ENCODE measurements at places on chromosomes 3 and 15.

DNA sequence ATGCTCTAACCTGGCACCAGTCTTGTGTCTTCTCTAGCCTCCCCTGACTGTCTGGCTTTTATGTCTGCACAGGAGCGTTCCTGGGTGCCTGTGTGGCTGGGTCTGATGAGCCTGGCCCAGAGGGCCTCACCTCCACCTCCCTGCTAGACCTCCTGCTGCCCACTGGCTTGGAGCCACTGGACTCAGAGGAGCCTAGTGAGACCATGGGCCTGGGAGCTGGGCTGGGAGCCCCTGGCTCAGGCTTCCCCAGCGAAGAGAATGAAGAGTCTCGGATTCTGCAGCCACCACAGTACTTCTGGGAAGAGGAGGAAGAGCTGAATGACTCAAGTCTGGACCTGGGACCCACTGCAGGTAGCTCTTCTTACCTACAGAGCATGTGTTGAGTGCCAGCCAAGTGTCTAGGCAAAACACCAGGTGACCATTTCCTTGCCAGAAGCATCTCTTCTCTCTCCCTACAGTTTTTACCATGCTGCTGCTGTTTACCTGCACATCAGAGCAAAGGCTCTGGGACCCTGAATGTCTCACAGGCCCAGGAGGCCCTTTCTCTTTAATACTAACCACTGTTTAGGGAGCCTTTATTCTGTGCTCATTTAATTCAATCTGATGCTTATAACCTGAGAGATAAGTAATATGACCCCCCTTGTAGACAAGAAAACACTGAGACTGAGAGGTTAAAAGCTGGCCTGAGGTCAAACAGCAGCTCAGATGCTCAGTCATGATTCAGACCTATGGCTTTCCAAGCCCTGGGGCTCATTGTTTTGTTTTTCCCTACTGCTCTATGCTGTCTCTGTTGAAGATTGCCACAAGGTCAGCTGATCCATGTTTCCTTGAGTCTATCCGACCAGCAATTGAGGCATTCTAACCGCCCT is 10.4 kb downstream of the PODXL2 start:
- no peak for DNase-seq

DNA sequence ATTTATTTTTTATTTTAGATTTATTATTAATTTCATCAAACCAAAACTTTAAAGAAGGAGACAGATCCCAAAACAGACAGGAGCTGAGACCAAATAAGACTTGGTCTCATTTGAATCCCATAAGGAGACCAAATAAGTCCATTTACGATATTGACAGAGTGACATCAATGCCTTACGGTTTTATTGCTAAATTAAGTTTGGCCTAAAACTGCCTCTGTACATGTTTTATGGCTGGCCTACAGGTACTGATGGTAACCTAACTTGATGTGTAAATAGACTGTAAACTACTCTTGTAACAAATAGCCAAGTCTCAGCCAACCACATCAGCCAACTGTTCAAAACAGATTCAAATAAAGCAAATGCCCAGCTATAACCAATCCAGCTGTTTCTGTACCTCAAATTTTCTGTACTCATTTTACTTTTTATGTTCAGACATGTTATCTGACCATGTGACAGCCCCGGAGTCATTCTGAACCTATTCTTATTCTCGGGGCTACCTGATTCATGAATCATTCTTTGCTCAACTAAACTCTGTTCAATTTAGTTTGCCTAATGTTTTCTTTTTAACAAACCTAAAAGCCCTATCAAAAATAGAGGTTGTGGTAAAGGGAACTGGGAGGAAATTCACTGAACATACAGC is 89.4 kb upstream of the CDAN1 start:
- DNase-seq = no peak

- no peak for DNase-seq
Observed at GRCh38 chr15:59953392-59953883, 50.7 kb upstream of the FOXB1 start.

DNA sequence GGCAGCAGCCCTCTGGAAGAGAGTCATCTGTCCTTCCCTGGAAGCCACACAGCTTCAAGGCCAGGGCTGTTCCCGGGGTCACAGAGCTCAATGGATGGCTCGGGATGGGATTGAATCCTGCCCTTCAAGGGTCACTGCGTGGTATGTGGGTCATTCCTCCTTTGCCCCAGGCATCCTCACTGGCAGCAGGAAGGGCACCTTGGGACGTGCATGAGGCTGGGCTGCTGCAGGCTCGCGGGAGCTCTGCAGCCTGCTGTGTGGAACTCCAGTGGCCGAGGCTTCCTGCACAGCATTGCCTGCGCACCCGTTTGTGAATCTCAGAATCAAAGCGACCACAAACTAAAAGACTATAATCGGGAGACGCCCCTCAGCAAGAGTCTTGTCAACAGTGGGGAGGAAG is 60.7 kb downstream of the PCSK6 start:
- no peak for DNase-seq

DNA sequence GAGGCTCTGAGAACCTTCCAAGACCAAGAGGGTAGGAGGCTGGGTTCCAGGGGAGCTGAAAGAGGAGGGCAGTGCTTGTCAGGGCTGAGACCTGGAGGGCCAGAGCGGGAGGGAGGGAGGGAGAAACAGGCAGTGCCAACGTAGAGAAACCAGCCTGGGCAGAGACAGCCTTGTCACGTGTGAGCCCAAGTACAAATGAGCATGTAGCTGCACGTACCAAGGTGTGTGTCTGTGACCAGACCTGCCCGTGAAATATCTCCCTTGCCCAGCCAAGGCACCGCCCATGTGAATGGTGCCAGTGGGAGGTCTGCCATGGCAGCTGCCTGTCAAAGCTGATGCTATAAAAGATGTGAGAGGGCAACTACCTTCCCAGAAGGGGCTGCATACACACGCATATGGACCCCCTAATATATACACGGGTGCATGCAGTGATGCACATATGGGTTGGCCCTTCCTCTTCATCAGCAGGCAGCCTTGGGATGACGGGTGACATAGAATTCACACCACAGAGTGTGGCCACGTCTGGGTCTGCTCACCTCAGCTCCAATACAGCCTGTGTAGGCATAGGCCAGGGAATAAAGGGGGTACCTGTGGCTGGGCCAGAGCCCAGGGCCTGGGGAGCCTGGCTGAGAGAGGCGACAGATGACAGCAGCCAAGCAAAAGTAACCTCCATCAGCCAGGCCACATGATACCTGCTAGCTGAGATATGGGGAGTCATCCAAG is 7.8 kb upstream of the CTDSPL start:
- DNase-seq = no peak

- no peak for DNase-seq
Observed at GRCh38 chr15:39543651-39544050, 37.2 kb upstream of the THBS1 start.

DNA sequence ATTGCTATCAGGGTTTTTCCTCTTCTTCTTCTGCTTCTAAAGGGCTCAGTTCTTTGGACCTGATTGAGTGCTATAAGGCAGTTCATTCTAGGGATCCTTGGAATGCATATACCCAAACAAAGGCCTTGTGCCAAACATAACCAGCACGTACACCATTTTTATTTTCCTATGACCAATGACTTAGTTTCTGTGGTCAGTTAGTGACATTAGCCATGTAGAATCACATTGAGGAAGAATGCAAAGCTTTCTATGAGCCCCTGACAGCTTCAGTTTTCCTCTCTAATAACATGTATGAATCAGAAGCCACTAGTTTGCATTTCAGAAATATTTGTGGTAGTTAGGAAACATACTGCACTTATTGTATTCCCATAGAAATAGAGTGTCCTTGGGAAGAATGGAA is 240.0 kb downstream of the THRB start:
- DNase-seq = no peak

- DNase-seq = no peak
Observed at GRCh38 chr15:55234800-55235104, 38.0 kb upstream of the RSL24D1 start.

- DNase-seq = no peak
Observed at GRCh38 chr3:157089455-157090221, 70.3 kb downstream of the CCNL1 start.

DNA sequence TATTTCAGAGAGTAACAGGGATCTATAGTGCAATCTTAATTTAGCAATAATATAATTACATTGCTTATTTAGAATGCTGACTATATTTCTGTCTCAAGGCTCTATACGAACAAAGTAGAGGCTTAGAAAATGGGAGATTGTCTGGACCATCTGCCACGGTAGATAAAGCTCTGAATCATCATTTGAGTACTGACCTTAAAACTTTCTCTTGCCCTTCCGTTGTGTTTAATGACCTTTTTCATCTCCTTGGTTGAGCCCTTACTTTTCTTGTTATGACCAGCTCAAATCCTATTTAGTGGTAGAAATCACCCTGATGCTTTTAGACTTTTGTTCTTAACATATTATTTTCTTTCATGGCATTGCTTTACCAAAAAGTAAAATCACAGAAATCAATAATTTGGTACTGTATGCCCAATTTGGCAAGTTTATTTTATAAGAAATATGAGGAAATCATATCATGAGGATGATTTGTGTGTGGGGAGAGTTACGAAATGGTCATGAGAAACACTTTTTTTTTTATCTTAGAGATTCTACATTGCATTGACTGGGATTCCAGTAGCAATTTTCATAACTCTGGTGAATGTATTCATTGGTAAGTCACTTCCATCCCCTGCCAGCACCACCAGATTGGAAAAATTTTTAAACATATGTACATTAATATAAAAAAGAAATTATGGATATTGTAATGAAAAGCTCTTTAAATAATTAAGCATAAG is 11.0 kb downstream of the NDUFB5 start:
- no peak for DNase-seq

- no peak for DNase-seq
Observed at GRCh38 chr3:69020424-69020823, 6.9 kb upstream of the EOGT start.

DNA sequence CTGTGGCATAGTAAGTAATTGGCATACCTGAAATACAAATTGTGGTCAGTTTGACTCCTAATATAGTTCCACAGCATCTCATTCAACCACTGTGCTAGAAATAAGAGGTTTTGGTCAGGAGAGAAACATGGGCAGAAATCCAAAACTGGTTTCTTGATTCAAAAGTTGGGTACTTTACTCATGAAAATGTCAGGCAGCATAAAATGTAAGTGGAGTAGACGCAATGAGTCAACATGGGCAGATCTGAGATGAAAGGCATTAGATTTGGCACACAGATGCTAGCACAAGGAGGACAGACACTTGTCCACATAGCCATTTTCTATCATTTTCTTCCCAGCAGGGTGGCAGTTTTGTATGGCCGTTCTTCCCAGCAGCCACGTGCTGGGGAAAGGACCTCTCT is 255.8 kb upstream of the CDIN1 start:
- no peak for DNase-seq

DNA sequence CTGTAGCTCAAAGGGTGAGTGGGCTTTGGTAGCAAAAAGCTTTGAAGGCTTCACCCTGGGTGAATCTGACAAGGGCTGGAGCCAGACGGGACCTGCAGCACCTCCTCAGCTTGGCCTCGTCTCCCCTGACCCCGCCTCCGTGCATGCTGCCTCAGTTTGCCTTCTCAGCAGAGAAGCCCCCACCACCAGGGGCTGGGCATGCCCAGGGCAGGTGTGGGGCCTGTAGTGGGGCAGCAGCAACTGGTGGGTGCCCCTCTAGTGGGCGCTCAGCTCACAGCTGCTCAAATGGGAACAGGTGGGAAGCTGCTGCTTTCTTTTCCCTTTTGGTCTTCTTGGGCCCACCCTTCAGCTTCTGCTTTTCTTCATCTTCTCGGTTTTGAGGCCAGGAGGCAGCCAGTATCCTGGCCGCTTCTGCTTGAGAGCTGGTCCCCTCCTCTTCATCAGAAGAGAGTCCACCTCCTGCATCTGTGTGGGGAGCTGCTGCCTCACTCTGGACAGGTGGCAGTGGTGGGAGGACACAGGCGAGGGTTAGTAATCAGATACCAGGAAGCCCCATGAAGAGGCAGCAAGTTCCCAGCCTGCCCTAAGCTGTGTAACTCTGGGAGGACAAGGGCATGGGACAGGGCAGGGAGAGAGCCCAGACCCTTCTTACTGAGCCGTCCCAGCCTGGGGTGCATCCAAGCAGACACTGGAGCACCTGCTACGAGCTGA is 21.0 kb downstream of the TMEM43 start:
- no peak for DNase-seq

- DNase-seq = no peak
Observed at GRCh38 chr15:32951736-32952464, 234.1 kb downstream of the GREM1 start.

DNA sequence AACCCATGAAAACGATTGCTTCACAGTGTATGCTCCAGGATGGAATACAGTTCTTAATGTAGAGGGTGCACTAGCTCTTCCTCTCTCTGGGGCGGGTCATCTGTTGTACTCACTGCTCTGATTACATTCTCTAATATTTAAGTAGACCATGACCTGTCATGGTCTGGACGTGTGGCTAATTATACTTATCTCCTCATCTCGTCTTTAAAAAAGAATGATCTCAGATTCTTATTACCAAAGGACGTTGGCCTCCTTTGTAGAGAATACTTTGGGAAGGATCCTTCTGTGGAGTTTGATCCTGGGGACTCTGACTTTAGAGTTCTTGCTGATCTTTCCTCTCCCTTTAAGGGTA is 48.4 kb upstream of the TRAK1 start:
- no peak for DNase-seq

DNA sequence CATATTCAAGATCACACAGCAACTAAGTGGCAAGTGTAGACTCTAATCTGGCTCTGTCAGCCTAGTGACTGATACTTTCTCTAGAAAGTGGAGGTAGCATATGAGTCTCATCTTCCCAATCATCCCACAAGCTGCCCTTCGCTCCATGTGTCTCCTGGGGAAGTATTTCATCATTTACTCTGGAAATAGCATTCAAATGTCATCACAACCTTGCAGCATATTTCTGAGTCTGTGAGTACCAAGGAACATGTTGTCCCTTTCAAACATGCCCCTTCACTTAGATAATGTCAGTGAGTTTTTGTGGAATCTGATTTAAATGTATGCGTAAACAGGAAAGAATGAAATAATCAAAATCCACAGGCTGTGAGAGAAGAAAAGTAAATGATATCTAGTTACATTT is 322.9 kb downstream of the SLC9A9 start:
- no peak for DNase-seq
